ENCODE measurements at places on chromosomes 4 and X.

DNA sequence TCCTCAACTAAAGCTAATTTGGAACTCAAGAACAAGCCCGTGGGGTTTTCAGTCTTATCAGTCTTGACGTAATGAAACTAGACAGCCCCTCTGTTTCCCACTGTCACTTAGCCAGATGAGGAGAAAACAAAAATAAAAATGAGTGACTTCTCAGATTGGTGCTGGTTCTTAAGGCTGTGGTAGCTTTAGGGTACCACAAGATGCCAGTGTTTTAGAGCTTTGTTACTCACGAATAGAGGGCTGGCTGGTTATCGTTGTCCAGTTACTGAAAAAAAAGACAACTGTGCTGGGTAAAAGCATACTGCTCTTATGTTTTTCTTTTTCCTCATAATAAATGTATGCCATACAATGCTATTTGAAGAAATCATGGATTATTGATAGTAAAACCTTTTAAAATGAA is 796.7 kb downstream of the RAPGEF2 start:
- DNase-seq: no peak

DNA sequence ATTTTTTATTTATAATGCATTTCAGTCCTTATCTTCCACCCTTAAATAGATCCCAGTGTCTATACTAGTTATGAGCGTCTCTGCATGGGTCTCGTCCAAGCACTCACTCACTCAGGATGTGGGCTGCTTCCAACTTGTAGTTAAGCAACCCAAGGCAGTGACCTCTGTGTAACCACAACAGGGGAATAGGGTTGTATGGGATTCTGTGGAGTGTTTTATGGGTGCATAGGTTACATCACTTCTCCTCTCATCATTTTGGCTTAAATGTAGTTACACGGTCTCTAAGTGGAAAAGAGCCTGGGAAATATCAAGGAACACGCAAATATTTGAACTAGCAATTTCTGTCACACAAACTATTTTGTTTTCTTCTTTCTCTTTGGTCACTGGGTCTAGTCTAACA is 931.0 kb downstream of the STIM2 start:
- no peak for DNase-seq

GRCh38 chr4:1218634-1219565 is 30.0 kb downstream of the CTBP1 start:
- DNase-seq: no peak

GRCh38 chr4:8175686-8176085 is 17.1 kb upstream of the ABLIM2 start:
- DNase-seq: no peak

- no peak for DNase-seq
These were observed 245.4 kb downstream of the ADGRL3 start for GRCh38 chr4:61445374-61446063.

DNA sequence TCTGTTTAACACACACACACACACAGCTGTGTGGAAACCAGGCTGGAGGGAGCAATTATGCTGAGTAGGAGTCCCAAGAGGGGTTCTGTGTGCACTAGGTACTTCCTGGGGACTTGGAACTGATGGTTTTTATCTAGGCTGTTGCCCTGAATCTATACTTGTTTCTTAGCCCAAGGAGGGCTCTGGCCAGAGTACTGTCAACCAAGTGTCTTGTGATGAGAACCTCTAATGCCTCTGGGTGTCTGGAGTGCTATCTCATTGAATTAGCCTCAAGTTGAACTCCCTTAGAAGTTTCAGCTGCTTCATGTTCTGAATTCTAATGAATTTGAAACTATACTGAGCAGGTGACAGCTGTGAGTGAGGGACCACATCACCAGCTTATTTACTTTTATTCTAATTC is 16.6 kb downstream of the ARHGAP24 start:
- no peak for DNase-seq

DNA sequence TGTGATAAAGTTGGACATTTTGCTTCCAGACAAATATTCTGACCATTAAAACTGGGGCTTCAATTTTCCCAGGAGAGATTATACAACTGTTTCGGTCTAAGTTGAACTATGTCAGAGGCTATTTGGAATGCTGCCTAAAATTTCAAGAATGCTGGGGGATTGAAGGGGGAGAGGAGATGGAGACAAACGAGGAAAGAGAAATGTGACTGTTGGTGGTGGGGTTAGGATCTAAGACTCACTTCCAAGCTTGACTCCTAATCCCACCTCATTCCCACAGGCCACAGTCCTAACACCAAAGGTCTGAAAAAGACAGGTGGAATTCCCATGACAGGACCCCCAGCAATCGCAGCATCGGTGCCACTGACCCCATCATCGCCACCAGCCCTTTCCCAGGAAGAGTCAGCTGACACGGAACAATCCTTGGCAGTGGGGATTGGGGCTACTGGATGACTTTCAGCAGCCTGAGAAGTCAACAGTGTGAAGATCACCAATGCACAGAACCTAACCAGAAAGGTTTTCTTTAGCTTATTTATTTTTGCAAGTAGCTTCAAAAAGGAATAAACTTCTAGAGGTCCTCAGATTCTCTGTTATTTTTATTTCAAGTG is 74.0 kb upstream of the PRSS48 start:
- no peak for DNase-seq

- DNase-seq: no peak
These were observed 41.9 kb downstream of the BMP15 start for GRCh38 chrX:50952406-50952805.

GRCh38 chrX:109848461-109849050 is 115.5 kb upstream of the ACSL4 start:
- DNase-seq: no peak

- DNase-seq: no peak
These were observed 25.4 kb downstream of the TMEM47 start for GRCh38 chrX:34631479-34632220.

GRCh38 chrX:470686-471085 is 84.0 kb upstream of the PPP2R3B start:
- DNase-seq: no peak

- DNase-seq: no peak
These were observed 1575.8 kb downstream of the STIM2 start for GRCh38 chr4:28436191-28437080.

- no peak for DNase-seq
These were observed 211.8 kb downstream of the PPP4R3C start for GRCh38 chrX:27251369-27251768.

- no peak for DNase-seq
These were observed 77.5 kb downstream of the DHRSX start for GRCh38 chrX:2423282-2423681.
